Cortex of kidney (tissue), 1 donor: ENCODE measurements at places on chromosomes 7 and 10.

GRCh38 chr10:58358314-58358933 is 23.6 kb downstream of the UBE2D1 start:
- DNase-seq, result no peak

DNA sequence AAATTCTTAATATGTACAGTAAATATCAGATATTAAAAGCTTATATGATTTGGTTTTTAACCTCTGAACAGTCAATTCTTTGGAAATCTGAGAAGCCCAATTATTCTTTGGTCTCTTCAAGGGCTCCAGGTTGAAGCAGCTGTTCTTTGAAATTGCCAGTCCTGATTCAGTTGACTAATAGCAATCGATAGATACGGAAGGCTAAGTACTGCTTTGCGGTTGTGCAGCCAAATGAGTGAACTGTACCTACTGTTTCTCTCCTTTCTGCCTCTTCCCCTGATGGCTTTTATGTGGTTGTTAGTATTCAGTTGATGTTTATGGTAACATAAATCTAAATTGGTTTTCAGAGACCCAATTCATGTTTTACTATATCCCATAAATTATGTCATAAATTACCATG is 103.1 kb upstream of the RPA3 start:
- DNase-seq, result no peak

- no peak for DNase-seq
These were observed 203.5 kb downstream of the PTEN start for GRCh38 chr10:88066876-88067275.

GRCh38 chr7:33336820-33337219 is 207.5 kb downstream of the BBS9 start:
- DNase-seq, result no peak

DNA sequence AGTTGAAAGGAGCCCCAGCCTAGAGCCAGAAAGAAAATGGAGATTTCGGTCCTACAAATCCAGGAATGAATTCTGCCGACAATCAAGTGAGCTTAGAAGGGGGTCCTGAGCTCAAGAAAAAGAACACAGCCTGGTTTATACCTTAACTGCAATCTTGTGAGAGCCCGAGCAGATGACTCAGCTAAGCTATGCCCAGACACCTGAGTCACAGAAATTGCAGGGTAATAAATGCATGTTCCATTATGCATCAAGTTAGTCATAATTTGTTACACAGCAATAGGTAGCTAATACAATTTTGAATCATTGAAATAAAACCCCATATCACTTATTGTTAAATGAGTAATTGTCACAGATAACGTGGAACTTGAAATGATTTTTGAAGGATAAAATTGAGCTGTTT is 111.8 kb upstream of the FOXP2 start:
- DNase-seq, result no peak
